ENCODE measurements at places on chromosomes 6 and 20. TPM values are rescaled to one million over a fixed set of nuclear protein-coding genes. Genes with fewer than 3 reads are reported as not detected.

MATN4 gene
- not detected for total RNA-seq

HCK gene
- total RNA-seq: 0.44 TPM

FNDC11 gene
- 0.76 TPM for total RNA-seq

TFAP2B gene
- 0.64 TPM for total RNA-seq

DEFB132 gene
- total RNA-seq: not detected

VGLL2 gene
- total RNA-seq: not detected

ZBTB9 gene
- 6.2 TPM for total RNA-seq

XKR7 gene
- total RNA-seq: 0.37 TPM

TCF21 gene
- 9.0 TPM for total RNA-seq

BTNL2 gene
- total RNA-seq: not detected
